ENCODE measurements at places on chromosomes 12 and 14. TPM values are rescaled to one million over a fixed set of nuclear protein-coding genes. Genes with fewer than 3 reads are reported as not detected.

- no peak for DNase-seq
Measured at GRCh38 chr12:106490264-106490663, 92.5 kb upstream of the RFX4 start.

DNA sequence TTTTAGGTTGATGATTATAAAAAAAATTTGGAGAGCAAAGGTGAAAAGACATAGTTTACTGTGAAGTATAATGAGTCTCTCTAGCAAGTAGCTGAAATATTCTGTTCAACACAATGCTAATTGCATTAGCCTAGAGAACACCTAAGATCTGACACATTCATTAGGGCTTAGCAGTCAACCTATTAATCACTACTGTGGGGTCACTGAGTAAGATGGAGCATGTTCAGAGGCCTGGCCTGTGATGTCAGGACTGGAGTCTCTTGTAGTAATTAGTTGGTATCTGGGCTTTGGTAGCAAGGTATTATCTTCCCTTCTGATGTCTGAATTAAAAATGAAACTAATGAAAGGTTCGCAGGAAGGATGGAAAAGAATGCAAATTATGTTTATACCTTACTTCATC, 112.7 kb downstream of the SLC16A7 start:
- no peak for DNase-seq

DNA sequence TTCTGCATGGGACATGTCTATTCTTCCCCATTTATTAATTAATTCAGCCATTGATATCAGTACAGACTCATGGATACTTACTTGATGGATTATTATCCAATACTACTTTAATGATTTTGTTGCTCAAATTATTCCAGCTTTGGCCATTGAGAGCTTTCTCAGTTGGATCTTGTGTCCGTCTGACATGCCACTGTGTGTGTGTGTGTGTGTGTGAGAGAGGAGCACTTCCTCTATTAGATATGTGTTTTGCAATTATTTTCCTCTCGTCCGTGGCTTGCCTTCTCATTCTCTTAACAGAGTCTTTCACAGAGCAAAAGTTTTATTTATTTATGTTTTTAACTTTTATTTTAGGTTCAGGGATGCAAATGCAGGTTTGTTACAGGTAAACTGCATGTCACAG, 194.2 kb downstream of the ADGRD1 start:
- DNase-seq, result no peak

GRCh38 chr12:43968736-43969135, 132.9 kb downstream of the TMEM117 start:
- DNase-seq, result no peak

DNA sequence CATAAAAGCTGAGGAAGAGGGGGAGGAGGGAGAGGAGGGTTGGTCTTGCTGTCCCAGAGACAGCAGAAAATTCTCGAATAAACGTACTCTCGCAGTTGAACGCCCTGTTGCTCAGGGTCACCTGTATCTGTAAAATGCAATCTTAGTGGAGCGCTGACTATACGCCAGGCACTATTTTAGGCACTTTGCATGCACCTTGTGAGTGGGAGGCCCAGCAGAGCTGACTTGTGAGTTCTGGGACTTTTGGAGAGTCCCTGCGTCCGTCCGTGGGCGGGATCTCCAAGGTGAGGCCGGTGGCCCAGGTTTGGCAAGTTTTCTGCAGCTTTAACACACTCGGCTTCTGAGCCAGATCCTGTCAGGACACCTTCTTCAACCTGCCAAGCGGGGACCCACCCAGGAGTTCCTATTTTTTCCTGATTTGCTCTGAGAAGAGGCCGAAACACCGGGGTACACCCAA, 32.5 kb upstream of the PLEKHG6 start:
- peak; percentile 54 for DNase-seq

DNA sequence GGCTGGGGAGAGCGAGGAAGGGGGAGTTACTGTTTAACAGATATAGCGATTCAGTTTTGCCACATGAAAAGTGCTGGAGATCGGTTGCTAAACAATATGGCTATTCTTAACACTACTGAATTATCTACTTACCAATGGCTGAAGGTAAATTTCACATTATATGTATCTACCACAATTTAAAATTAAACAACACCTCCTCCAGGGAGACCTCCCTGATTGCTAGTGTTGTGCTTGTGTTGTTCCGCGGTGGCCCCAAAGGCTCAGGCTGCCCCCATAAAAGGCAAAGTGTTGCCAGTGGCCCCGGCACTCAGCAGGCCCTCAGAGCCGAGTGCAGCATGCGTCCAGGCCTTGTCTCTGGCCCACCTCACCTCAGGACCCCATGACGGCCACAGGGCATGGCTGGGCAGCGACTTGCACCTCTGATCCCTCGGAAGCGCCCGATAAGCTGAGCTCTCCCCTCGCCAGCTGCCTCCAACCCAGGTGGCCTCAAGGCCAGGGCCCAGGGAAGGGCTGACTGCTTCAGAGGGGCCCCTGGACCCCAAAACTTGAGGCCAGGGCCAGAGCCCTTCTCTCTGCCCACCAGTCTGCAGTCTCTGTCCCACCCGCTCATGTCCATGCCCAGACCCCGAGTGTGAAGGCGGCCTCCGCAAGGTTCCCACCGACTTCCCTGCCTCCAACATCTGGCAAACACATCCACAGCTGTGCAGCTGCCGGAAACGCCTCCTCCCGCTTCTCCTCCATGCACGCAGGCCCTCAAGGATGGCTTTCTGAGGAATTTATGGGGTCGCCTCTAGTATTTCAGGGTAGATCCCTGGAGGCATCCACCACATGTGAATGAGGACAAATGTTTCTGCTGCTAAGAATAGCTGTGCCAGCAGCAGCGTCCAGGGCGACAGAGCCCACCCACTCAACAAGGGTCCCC, 60.0 kb downstream of the NCOR2 start:
- DNase-seq, result peak; percentile 62

- no peak for DNase-seq
Measured at GRCh38 chr12:51694146-51694545, 103.1 kb downstream of the SCN8A start.

DNA sequence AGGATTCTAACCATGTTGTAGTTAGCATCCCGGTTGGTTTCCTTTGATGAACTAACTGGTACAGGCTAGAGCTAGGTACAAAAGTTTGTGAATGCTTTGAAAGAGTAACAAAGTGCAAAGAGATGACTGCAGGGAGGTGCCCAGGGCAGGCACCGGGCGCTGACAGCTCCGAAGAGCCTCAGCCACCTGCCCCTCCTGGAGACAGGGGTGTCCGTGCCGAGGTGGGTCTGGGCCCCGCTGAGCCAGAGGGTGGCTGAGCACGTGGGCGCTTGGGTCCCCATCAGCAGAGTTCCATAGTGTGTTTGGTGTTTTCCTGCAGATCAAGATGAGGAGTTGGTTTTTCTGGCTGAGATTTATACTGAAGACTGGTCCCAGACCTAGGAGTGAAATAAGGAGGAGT, 19.9 kb downstream of the PRKAB1 start:
- DNase-seq, result no peak

- DNase-seq, result no peak
Measured at GRCh38 chr12:3227076-3227975, 150.1 kb downstream of the TSPAN9 start.

DNA sequence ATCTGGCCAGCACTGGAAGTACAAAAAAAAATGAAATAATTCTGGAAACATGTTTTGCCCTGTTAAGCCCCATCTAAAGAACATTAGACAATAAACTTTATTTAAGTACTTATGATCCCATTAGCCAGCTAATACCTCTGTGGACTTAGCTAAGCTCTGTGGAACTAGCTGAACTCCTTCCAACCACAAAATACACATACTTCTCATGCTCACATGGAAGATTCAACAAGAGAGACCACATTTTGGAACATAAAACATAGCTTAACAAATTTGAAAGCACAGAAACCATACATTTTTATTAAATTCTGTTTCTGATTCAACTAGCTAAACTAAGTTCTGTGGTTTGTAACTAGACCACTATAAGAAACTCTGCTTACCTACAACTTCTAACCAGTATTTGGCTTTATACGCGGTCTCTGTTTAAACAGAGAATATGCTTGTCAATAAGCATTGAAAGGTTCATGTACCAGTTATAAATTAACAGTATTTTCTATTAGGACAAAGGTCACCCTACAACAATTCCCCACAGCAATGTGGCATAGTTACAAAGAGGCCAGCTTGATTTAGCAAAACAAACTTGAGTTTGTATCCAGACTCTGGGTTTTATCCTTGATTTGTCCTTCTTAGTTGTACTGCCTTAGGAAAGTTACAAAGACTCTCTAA, 300.1 kb downstream of the C12orf50 start:
- no peak for DNase-seq

DNA sequence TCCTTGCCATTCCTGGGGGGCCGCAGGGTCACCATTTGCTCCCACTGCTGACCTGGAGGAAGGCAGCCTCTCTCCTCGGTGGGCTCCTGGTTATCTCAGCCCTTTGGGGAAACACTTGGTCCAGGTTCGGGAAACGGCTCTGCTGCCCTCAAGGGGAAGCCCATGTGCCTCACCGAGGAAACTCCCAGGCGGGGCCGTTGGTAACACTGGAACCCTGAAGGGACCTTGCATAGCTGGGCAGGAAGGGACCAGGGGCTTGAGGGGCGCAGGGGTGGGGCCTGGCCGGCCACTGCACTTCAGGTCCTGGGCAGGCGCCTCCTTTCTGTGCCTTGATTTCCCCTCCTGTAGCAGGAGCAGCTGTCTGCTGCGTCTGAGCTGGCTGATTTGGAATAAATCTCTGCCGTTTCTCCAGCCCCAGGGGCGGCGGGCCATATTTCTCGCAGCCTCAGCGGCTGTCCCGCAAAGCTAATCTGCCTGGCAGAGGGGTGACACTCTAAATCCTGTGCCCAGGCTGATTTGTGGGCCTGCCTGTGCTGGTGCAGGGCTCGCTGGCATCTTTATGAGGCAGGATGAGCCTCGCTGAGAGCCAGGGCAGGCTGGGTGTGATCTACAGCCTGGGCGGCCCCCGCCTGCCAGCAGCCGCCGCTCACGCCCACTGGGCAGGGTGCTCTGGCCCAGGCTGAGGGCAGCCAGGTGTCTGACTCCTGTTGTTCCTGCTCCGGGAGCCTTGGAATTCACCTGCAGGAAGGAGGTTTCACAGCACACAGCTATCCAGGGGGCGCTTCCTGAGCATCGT, 49.7 kb downstream of the KIF26A start:
- DNase-seq, result no peak

GRCh38 chr12:53701518-53702264, 25.6 kb downstream of the CALCOCO1 start:
- DNase-seq, result peak; percentile 71

- no peak for DNase-seq
Measured at GRCh38 chr12:129357233-129357632, 504.0 kb downstream of the GLT1D1 start.

- DNase-seq, result no peak
Measured at GRCh38 chr14:72094844-72095582, 162.8 kb downstream of the RGS6 start.

GRCh38 chr12:52872644-52873389, 24.0 kb upstream of the KRT78 start:
- no peak for DNase-seq

DNA sequence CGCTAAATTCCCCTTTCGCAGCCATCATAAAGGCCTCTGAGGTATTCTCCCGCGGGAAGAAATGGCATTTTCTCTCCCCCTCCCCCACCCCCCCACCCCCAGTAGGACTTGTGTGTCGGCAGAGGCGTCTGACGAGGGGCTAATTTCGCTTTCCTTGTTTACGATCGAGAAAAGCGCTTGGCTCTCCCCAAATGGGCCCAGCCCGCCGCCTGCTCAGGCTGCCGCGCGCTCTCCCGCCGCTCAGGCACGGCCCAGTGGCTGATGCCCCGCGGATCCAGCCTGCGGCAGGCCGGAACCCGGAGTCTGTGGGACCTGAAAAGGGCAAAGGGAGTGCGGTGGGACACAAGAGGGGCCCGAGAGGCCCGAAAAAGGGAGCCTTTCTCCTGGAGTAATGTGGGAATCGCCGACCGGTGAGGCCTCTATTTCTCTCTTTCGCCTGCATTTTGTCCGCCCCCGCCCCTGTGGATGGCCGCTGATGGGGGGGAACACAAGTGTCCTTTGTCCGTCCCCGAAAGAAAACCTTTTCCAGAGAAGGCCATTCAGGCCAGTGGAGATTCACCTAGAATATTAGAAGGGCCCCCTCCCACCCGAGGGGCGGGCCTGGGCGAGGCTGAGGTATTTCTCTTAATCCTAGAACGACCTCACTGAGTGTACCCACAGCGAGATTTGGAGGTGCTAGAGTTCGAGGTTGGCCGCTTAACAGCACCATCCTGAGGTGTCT, 9.0 kb upstream of the HOXC6 start:
- DNase-seq, result no peak

DNA sequence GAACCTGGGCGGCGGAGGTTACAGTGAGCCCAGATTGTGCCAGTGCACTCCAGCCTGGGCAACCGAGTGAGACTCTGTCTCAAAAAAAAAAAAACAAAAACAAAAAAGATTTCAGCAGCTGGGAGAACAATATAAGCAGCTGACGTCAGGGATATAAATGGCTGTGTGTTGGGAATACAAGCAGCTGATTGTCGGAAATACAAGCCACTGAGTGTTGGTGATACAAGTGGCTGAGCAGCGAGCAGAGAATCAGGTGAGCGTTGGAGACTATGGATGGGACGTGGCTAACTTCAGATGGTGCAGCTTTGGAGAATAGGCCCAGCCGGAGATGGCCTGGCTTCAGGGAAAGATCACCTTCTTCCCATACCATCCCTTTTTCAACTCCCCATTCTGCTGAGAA, 32.0 kb downstream of the PSEN1 start:
- no peak for DNase-seq

DNA sequence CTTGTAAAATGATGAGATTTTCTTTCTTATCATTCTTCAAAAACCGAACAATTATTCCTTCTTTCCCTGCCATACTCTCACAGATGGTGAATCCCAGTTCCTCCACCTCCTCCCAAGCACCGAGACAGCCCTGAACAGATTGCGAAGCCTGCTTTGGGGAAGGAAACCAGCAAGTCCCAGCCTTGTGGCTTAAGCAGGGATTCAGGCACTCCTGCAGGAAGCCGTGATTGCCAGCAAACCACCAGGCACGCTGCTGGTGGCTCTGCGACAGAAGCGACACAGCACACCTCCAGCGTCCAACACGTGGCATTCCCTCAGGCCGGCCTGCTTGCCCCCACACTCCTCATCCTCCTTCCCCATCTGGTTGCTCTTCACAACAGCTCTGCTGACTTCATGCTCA, 237.7 kb downstream of the GXYLT1 start:
- no peak for DNase-seq

GRCh38 chr14:88012495-88012894, 7.6 kb downstream of the GPR65 start:
- no peak for DNase-seq

GRCh38 chr14:93712079-93712837, 76.0 kb downstream of the PRIMA1 start:
- no peak for DNase-seq

- DNase-seq, result peak; percentile 15
Measured at GRCh38 chr14:22314183-22314820, 274.7 kb downstream of the DAD1 start.

ANKRD33 gene
- 0.27 TPM for total RNA-seq

GLIPR1 gene
- 47.6 TPM for total RNA-seq

ARG2 gene
- 3.7 TPM for total RNA-seq

AMIGO2 gene
- total RNA-seq, result 27.1 TPM

ESPL1 gene
- total RNA-seq, result not detected

GPR65 gene
- total RNA-seq, result 0.76 TPM

KCNMB4 gene
- 2.9 TPM for total RNA-seq

HSPB8 gene
- total RNA-seq, result 40.0 TPM

ZNF385A gene
- 5.8 TPM for total RNA-seq

TAS2R10 gene
- 5.2 TPM for total RNA-seq

BICDL1 gene
- total RNA-seq, result not detected

KLHL33 gene
- 2.1 TPM for total RNA-seq

LIN7A gene
- 21.2 TPM for total RNA-seq
